ENCODE measurements at places on chromosomes 11 and 22. TPM values are rescaled to one million over a fixed set of nuclear protein-coding genes. Genes with fewer than 3 reads are reported as not detected.

DNA sequence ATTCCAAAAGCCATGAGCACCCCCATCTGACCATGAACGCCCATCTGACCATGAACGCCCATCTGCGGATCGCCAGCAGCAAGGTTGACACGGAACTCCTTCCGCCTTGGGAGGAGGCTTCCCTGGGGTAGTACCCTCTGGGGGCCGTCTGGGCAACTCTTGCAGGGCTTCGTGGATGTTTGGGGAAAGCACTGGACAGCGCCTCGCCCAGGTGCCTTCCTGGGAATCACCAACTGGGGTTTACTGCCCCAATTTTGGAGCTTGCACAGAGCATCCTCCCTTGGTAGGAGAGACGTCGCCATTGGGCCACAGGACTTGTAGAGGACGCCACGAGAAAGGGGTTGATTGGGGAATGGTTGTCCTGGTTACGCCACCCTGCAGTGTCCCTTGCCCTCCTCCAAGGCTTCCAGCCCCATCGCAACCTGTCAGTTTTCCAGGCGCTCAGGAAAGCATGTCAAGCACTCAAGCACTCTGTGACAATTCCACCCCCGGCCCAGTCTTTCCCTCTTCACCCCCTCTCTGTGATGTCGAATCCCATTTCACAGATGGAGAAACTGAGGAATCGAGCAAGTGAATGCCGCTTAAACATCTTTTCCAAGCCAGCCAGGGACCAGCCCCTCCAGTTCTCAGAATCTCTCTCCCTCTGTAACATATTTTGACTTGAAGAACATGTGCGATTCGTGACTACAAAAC, 914 bp upstream of the PRDM11 start:
- peak; percentile 60 for DNase-seq

GRCh38 chr11:12724301-12725054, 50.3 kb downstream of the TEAD1 start:
- no peak for DNase-seq

GRCh38 chr11:57348052-57348451, 9.9 kb downstream of the P2RX3 start:
- DNase-seq = no peak

GRCh38 chr11:20090654-20091374, 69.5 kb downstream of the DBX1 start:
- no peak for DNase-seq

The OR4A5 gene
- total RNA-seq = not detected

GRCh38 chr11:131185915-131186314, 184.5 kb upstream of the NTM start:
- DNase-seq = no peak

The PISD gene
- 60.9 TPM for total RNA-seq

GRCh38 chr22:19357270-19358105, 66.0 kb upstream of the CLTCL1 start:
- no peak for DNase-seq

GRCh38 chr11:295351-296170, 3.8 kb downstream of the IFITM5 start:
- peak; percentile 13 for DNase-seq

GRCh38 chr11:73239111-73239521, 21.0 kb downstream of the P2RY2 start:
- DNase-seq = no peak

The TPCN2 gene
- 17.2 TPM for total RNA-seq

The RASSF10 gene
- total RNA-seq = not detected

DNA sequence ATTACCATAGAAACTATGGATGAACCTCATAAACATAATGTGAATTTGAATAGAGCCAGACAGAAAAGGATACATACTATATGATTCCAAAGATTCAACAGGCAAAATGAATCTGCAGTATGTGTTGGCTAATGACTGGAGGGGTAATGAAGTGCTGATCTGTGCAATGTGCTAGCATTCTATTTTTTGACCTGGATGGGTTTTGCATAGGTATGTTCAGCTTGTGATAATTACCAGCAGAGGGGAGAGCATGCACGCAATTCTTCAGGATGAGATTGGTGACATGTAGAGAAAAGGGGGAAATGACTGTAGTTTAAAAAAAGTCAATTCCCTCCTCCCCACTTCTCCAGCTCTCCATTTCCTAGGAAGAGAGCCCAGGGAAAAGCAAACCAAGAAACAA, 618 bp upstream of the CCDC81 start:
- no peak for DNase-seq

The APOA1 gene
- not detected for total RNA-seq

DNA sequence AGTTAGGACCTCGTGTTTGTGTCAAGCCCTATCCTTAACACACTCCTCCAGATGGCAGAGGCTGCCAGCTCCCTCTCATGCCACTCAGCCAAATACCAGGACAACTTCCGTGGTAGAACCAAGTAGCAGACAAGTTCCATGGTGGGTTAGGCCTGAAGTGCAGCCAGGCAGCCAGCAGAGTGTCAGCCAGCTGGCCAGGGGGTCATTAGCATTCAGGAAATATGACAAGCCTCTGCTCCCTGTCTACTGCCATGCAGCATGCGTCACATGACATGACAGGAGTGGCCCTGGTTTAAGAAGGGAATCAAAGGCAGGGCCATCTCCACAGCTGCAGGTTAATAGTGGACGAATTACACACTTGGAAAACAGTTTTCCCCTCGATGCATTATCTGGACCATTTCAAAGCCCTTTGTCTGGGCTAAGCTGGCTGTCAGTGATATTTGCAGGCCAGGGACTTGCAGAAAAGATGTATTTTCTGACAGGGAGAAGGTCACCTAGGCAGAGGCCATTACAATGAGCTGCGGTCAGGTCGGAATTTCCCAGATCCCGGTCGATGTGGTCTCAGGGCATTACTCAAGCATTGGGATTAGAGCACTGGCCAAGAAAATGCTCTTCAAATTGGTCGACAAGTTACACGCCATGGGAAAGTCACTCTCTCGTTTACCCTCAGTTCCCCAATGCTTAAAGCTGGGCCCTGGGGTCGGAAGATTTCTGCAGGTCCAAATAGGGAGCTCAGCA, 461.7 kb upstream of the CADM1 start:
- DNase-seq = no peak

- DNase-seq = no peak
Measured at GRCh38 chr22:47333625-47334024, 571.2 kb downstream of the TBC1D22A start.

DNA sequence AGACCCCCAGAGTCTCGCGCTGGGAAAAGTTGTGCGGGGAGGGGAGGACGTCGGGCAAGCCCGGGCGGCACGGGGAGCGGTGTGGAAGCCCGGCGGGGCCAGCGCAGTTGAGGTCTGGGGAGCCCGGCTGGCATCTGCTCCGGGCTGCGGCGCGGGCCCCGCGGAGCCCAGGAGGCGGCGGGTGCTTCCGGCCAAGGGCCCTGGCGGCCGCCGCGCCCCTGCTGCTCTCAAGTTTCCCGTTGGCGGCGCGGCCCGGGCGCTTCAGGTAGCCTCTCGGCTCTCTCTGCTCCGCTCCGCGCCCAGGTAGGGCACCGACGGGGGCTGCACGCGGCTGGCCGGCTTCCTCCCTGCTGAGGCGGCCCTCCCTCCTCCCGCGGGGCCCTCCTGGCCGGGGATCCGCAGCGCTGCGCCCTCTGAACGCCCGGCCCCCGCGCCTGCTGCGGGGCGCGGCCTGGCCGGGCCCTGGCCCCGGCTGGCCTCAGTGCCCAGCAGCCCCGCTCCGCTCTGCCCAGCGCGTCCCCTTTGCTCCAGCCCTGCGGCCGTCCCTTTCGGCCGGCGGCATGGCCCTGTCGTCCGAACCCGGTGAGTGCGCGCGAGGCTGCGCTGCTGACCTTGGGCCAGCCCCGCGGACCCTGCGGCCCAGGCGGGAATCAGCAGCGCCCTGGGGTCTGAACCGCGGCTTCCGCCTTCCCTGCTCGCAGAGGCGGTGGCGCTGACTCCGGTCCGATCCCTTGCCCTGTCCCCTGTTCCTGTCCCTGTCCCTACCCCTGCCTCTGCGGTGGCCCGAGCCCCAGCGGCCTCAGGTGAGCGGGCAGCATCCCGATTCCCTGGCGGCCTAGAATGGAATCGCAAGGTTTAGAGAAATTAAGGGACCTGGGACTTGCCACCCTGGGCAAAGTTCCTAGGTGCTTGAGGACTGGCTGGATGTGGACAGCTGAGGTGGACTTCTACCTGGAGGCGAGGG, 4.3 kb upstream of the AMPD3 start:
- DNase-seq = peak; percentile 50

The ANKK1 gene
- not detected for total RNA-seq

The HOATZ gene
- total RNA-seq = not detected

GRCh38 chr11:115645631-115646317, 141.6 kb upstream of the CADM1 start:
- peak; percentile 89 for DNase-seq

The MLC1 gene
- not detected for total RNA-seq

GRCh38 chr11:44572884-44573283, 7.4 kb downstream of the CD82 start:
- no peak for DNase-seq

The NEFH gene
- 27.1 TPM for total RNA-seq

The TRIM49 gene
- total RNA-seq = 1.1 TPM

The POU2AF3 gene
- total RNA-seq = not detected

DNA sequence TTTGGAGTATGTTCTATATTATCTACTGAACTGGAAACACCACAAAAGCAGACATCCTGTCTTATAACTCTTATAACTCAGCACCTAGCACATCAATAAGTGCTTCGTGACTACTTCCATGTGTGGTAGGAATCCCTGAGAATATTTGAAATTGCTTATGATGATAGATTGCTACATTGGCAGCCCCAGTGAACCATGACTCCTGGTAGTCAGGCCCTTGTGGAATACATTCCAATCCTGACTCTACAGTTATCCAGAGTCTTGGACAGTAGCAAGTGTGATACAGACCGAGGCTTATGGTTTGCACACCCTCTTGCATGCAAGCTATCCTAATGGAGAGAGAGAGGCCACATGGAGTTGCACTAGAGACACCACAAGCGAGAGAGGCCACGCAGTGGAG, 59.5 kb upstream of the PHF21A start:
- no peak for DNase-seq

DNA sequence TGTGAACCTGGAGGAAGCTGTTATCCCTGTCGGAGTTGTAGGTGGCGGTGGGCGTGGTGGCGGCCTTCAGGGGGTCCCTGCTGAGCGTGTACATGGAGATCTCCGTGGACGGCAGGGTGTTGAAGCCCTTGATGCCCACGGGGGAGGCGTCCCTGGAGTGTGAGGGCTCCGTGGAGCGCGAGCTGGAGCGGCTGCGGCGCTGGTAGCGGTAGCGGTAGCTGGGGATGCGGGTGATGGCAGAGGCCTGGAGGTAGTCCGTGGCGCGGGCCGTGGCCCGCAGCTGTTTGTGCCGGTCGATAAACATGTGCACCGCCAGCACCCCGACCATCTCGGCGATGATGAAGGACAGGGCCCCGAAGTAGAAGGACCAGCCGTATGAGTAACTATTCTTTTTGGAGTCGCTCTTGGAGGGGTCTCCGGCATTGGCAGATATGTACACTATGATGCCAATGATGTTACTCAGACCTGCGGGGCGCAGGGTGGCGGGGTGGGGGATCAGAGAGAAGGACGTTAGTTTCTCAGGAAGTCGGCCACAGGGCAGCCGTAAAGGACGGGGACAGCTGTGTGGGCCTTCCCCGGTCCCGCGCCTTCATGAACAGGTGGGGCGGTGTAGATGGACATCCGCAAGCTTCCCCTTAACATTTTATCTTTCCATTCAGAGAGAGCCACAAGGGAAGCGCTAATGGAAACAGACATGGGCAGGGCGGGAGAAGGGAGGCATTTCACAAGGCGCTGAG, 35.6 kb upstream of the EIF3D start:
- no peak for DNase-seq

- DNase-seq = no peak
Measured at GRCh38 chr11:5624489-5625279, at the start of gene TRIM34. Gene TRIM34 (plus strand): TSS chr11:5625001. CDS start chr11:5632332, 7,331 bp downstream.

- no peak for DNase-seq
Measured at GRCh38 chr11:127485541-127485940, 485.0 kb upstream of the KIRREL3 start.

The KRTAP5-10 gene
- not detected for total RNA-seq

GRCh38 chr22:21713428-21714058, 22.1 kb downstream of the YPEL1 start:
- DNase-seq = no peak

The SCUBE2 gene
- total RNA-seq = 2.5 TPM

The B4GALNT4 gene
- 418 TPM for total RNA-seq

The EIF3F gene
- total RNA-seq = 217 TPM

GRCh38 chr22:38861170-38861876, 10.7 kb downstream of the CBX6 start:
- peak; percentile 13 for DNase-seq

DNA sequence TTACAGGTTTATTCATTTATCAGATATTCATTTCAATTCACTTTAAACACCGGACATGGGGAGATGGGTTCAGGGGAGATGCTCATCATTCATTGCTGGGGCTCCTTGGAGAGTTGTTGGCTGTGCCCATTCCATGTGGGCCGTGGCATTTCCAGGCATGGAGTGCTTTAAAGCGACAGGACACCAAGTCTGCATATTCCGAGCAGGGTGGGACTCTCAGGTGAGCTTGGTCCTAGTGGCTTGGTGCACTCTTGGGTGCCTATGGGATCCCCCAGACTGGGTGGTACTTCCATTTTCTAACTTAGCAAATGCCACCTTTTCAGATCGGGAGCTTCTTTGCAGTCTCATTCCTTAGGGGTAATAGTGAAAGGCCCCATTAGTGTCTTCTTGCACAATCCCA, 619.5 kb upstream of the CADM1 start:
- DNase-seq = no peak

The OR51B4 gene
- total RNA-seq = not detected

GRCh38 chr11:49995565-49995964, 13.2 kb upstream of the OR4C12 start:
- DNase-seq = peak; percentile 21

The CCDC116 gene
- 0.71 TPM for total RNA-seq

DNA sequence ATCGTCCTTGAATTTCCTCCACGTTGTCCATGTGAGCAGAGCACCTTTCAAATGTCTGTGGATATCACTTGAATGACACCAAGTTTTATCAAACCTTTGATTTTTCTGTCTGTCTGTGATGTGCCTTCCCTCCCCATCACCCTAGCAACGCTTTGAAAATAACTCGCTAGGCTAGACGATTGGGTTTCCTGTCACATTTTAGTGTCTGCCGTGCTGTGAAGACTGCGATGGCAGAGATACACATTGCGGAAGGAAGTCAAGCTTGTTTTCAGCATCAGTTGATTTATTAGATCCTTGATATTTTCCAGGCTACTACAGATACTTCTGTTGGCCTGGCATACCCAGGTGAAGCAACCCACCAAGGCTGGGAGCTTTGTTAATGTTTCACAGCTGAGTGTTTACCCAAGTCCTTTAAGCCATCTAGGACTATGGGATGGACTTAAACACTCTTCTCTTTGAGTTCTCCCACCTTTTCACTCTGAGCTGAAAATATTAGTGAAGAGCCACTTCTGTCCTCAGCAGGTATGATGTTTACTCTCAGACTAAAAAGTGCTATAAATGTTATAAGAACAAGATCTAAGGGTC, 93.6 kb upstream of the CD44 start:
- no peak for DNase-seq

All from glutamatergic neuron (in vitro differentiated cells).